NCI-H510A (cell line): ENCODE measurements at places on chromosomes 5 and 9.

- DNase-seq = no peak
Measured at GRCh38 chr9:111752455-111752854, 42.3 kb downstream of the SHOC1 start.

DNA sequence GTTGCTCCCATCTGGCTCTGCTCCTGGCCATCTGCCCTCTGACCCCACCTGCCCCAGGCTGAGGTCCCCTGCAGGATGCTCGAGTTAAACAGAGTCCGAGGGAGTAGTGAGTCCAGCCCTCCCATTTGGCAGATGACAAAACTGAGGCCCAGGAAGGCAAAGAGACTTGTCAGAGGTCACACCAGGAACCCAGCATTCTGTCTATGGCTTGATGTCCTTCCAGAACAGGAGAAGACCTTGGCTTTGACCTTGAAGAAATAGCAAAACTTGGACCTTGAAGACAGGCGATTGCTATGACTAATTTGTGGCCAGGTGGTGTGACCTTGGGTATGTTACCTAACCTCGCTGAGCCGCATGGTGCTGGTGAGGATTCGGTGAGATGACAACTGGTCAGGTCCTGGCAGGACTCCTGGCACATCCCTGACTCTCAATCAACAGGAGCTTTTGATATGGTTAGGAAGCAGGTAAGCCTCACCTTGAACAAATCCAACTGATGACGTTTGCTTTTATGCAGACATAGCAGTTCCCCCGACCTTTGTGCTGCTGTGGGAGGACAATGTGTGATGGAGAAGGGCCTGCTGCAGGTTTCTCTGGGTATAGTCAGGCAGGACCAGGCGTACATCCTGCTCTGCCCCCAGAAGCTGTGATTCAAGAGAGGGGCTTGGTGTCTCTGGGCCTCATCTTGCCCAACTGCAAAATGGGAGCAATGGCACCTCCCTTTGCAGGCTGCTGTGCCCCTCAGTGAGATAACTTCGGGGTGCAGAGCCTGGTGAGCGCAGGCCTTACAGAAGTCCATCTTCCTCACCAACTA lies 198.7 kb downstream of the C9orf50 start:
- no peak for DNase-seq

GRCh38 chr5:90338712-90339372 lies 70.7 kb downstream of the CETN3 start:
- DNase-seq = no peak

- DNase-seq = no peak
Measured at GRCh38 chr9:91849694-91850093, 100.3 kb downstream of the ROR2 start.

DNA sequence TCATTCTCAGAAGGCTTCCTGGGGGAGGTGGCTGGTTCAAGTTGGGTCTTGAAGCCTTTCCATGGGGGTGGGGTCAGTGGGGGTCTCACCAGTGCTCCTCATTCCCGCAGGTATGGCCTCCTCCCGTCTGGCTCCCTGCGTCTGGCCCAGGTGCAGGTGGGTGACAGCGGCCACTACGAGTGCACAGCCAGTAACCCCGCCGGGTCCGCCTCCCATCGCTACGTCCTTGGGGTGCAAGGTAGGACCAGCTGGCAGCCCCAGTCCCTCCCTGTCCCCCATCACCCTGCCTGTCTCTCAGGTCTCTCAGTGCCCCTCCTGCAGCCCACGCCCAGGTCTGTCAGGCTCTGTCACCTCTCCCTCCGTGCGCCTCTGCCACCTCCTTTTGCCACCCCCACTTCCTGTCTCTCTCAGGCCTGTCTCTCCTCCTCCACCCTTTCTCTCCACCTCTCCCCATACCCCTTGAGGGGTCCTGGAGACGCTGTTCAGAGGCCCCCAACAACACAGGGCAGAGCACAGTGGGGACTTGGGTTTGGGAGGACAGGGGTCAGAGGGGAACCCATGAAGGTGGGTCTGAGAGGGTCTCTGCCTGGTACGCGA lies 72.3 kb downstream of the HMCN2 start:
- DNase-seq = no peak

DNA sequence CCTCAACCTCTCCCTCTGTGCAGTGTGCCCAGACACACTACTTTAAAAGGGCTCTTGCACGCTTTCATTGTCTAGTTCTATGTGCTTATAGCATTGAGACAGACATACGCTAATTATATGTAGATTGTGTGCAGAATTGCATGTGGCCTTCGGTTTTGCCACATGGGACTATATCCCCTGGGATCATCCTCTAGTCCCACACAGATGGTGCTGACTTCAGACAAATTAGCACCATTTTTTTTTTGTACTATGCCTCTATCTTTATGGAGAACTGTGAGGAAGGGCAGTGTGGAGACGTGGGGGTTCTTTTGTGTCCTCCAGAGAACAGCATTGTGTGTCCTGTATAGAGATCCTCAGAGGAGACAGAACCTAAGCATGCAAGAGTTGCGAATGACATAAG lies 29.3 kb downstream of the PAPPA start:
- DNase-seq = no peak

GRCh38 chr5:167763772-167764171 lies 527.7 kb upstream of the WWC1 start:
- no peak for DNase-seq

- no peak for DNase-seq
Measured at GRCh38 chr5:10543585-10544040, 20.3 kb upstream of the ANKRD33B start.

- no peak for DNase-seq
Measured at GRCh38 chr9:131214286-131214856, 61.9 kb downstream of the FAM78A start.
